ENCODE measurements at places on chromosomes 6 and 20. TPM values are rescaled to one million over a fixed set of nuclear protein-coding genes. Genes with fewer than 3 reads are reported as not detected.

The NRM gene
- 3.6 TPM for total RNA-seq

The SPO11 gene
- total RNA-seq, result not detected

The SIRPD gene
- total RNA-seq, result not detected

The DLL1 gene
- total RNA-seq, result 8.0 TPM

The SYNDIG1 gene
- total RNA-seq, result 14.1 TPM

The CD40 gene
- 38.3 TPM for total RNA-seq

The HMGN4 gene
- total RNA-seq, result 34.7 TPM

The HLA-DPB1 gene
- 16.6 TPM for total RNA-seq

The RAB44 gene
- total RNA-seq, result 0.09 TPM

The TRIM39 gene
- total RNA-seq, result 9.6 TPM

The PFDN6 gene
- 37.0 TPM for total RNA-seq

The MUC21 gene
- total RNA-seq, result not detected

The LINC00237 gene
- not detected for total RNA-seq

The TENT5A gene
- total RNA-seq, result 41.7 TPM

The STX11 gene
- total RNA-seq, result 21.0 TPM

The FUT9 gene
- not detected for total RNA-seq

The GSTA3 gene
- not detected for total RNA-seq

The AIF1 gene
- total RNA-seq, result 10.4 TPM

The SLC22A3 gene
- total RNA-seq, result 1.2 TPM

The DHX35 gene
- 10.9 TPM for total RNA-seq

The NRSN2 gene
- 16.7 TPM for total RNA-seq

The HCK gene
- 4.7 TPM for total RNA-seq

The MOG gene
- 1.3 TPM for total RNA-seq

The C20orf202 gene
- total RNA-seq, result 0.44 TPM

The ATP9A gene
- total RNA-seq, result 35.6 TPM

The JAG1 gene
- total RNA-seq, result 34.9 TPM

The BTN1A1 gene
- total RNA-seq, result not detected

The IFT52 gene
- total RNA-seq, result 4.2 TPM

The GPLD1 gene
- 0.40 TPM for total RNA-seq

The CYP24A1 gene
- not detected for total RNA-seq

The KCNG1 gene
- 0.52 TPM for total RNA-seq

The KIF25 gene
- total RNA-seq, result 0.29 TPM

The SDC4 gene
- total RNA-seq, result 94.1 TPM
